ENCODE measurements at places on chromosomes 12 and 14.

DNA sequence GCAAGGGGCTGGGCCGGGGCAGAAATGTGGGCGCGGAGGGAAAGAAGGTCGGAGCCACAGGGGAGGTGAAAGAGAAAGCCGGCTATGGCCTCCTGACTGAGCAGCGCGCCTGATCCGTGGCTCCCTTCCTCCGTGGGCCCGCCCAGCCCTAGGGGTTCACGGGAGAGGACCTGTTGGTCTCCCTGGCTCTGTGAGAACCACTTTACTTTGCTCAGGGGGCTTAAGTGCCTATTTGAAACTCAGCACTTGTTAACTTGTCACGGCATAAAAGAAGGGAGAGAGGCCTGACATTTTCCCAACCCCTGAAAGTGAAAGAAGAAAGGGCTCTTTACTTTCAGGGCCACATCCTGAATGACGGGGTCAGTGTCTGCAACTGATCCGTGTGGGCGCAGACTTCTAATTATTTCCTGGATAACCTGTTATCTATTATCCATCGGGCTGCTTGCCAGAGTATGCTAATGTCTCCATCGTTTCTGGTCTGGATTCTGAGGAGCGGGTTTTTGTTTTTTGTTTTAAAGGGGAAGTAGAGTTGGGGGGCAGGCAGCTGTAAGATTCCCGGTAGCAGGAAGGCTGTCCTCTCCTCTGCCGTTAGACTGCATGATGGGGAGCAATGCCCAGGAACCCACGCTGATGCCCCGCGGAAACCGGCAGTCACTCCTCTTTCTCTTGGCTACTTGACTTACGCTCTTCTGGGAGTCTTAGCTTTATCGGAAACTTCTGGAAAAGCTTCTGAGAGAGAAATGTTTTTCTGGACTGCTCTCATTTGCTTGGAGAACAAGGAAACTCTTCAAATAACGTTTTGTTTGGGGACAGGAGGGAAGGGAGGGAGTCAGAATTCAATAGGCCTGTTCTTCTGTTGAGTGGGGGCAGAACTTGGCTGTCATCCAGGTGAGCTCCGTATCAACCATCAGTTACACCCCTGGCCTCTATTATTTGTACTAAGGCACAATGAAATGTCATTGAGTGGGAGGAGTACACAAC, 127.7 kb upstream of the MAX start:
- no peak for DNase-seq

- DNase-seq: no peak
Observed at GRCh38 chr14:83416476-83416875, 1882.8 kb upstream of the SEL1L start.

DNA sequence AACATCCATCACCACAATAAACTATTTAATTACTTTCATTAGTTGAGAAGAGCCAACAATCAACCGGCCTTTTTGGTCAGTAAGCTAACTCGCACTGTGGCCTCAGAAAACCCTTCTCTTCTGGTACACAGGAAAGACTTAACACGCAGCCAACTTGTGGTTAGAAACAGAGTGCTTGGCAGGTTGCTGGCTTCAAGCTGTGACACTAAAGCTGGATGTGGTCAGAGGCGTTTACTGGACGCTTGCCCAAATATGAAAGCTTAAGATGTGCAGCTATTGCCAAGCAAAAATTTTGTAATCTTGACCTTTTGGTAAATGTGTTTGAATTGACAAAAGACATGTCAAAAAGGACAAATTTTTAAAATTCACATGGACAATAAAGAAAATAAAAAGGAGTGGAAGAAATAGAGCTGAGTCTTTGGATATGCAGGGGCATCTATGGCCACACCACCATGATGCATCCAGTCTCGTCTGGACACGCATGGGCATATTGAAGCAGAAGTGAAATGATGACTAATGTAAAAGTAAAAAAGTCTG, 2.6 kb upstream of the KLRK1 start:
- DNase-seq: no peak

DNA sequence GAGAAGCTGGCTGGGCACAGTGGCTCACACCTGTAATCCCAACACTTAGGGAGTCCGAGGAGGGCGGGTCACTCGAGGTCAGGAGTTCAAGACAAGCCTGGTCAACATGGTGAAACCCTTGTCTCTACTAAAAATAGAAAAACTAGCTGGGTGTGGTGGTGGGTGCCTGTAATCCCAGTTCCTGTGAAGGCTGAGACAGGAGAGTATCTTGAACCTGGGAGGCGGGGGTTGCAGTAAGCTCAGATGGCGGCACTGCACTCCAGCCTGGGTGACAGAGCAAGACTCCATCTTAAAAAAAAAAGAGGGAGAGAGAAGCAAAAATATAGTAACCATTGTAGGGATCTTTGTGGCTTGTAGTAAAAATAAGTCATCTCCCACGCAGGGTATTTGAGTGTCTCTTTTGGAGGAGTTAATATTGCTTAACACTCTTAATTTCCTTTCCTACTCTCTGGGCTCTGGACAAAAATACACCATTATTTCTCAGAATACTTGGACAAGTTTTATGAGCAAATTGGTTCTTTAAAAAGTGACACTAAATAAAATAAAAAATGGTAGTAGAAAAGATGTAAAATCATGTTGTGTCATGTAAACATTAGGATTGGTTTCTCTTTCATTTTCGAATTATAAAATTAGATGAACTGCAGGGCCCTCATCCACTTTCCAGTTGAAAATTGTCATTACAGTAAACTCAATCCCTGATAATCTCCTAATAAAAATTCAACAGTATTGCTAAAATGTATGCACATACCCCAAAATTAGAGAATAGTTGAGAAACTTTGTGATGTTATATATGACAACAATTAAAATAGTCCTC, 61.1 kb upstream of the C12orf71 start:
- DNase-seq: no peak

GRCh38 chr12:41967668-41968500, 176.8 kb downstream of the GXYLT1 start:
- DNase-seq: no peak

- no peak for DNase-seq
Observed at GRCh38 chr14:61927520-61927919, 165.3 kb downstream of the SNAPC1 start.

- no peak for DNase-seq
Observed at GRCh38 chr14:92651106-92651757, 97.2 kb downstream of the LGMN start.

DNA sequence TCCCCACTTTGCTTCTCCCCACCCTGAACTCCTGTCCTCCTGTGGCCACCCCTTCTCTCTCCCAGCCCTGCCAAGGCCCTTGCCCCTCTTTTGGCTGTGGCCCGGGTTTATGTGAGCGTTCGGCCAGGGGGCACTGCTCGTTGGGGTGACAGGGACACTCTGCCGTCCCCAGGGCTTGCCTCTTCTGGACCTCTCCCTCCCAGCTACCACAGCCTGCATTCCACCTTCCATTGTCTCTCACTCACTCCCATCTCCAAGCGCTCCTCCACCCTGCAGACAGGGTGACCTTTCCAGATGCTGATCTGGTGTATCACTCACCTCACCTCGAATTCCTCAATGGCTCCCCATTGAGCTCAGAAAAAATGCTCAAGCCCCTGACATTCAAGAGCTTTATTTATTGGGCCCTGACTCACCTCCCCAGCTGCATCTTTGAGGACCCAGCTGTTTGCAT, 1.4 kb downstream of the SERPINA9 start:
- no peak for DNase-seq

DNA sequence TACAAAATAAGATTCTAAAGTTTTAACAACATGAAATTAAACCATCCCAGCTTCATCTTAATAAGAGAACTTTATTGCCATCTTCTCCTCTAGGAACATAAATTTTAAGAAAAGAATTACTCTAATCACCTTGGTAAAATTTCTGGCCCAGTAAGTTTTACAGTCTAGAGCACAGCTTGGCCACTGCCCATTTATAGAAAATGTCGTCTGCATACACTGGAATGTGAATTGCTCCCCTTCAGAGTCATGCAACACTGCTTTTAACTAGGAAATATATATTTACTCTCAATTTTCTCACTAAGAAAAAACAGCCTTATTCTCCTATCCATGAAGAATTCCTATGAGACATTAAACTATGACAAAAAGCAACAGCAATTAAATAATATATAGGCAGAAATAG, 48.2 kb downstream of the KCNC2 start:
- no peak for DNase-seq

- DNase-seq: no peak
Observed at GRCh38 chr14:100804138-100804537, 21.8 kb upstream of the MEG3 start.

DNA sequence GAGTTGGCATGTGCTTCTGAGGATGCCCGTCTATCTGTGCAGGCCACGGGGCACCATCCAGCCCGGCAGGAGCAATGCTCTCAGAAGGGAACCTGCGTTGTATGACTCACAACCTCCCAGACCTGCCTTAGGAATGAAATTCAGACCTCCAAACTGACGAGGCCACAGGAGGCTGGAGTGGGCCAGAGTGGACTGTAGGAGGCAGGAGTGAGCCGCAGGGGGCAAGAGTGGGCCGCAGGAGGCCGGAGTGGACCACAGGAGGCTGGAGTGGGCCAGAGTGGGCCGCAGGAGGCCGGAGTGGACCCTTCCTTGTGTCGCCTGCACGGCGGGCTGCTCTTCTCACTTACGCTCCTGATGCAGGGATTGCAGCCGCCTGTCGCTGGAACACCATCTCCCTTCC, 11.1 kb upstream of the FBRSL1 start:
- DNase-seq: no peak

- DNase-seq: no peak
Observed at GRCh38 chr12:83779526-83779925, 1092.8 kb downstream of the TMTC2 start.

DNA sequence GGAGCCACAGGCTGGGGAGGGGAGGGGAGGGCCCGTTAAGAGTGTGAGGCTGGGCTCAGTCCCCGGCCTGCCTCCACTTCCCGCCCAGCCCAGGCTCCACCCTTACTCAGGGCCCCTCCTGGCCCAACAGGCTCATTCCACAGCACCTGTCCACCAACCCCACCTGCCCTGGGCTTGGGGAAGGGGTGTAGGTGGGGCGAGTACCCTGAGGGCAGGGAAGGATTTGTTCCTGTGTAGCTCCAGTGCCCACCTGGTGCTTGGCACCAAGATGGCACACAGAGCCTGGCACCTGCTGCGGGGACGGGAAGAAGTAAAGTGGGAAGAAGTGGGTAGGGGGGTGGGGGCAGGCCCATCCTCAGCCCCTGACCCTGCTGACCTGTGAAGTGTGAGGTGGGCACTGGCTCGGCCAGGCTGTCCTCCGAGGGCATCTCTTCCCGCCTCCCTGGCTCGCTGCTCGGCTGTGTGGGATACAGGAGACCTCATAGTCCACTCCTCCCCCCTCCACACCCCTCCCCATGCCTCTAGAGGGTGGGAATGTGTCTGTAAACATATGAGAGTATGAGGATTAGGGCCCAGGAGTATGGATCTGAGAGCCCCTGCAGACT, 35.1 kb downstream of the NCKAP5L start:
- DNase-seq: no peak

- no peak for DNase-seq
Observed at GRCh38 chr12:96457191-96457930, 32.0 kb upstream of the CFAP54 start.

- no peak for DNase-seq
Observed at GRCh38 chr12:61504396-61505080, 755.7 kb upstream of the USP15 start.

DNA sequence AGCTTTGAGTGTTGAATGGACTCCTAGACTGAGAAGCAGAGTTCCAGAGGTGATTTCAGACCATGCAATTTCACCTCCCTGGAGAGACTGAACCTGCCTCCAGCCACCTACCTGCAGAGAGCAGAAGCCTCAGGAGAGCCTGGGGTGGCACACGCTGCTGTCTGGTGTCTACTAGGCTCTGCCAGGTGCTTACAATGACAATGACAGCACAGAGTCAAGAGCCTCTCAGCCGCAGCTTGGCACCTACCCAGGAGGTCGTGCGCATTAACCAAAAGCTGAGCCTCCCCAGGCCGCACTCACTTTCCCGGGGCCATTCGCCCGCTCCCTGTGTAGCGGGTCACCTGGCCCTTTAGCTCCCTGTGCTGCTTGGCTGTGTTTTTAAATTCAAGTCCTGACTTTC, 63.2 kb downstream of the TESC start:
- DNase-seq: no peak

- no peak for DNase-seq
Observed at GRCh38 chr12:100793182-100793581, 1.4 kb upstream of the ANO4 start.

DNA sequence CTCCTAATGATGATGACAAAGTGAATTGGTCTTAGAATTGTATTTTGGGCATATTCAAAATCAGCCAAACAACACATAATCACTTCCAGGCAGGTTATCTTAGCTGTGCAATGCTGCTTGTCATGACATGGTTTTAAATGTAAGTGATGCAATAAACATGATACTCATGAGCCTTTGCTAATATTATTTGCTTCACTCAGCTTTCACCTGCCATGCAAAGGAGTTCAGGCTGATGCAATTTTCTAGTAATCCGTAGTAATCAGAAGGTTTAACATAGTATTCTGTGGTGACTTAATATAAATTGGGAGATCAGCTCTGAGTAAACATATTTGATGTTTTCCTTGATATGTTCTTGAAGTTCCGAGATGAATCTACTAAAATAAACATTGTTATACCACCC, 29.1 kb downstream of the TMEM260 start:
- no peak for DNase-seq

- DNase-seq: no peak
Observed at GRCh38 chr12:55025508-55025907, 5.7 kb downstream of the NEUROD4 start.

GRCh38 chr12:76666290-76666835, 97.6 kb upstream of the ZDHHC17 start:
- no peak for DNase-seq

GRCh38 chr12:107014055-107014454, 27.1 kb upstream of the MTERF2 start:
- DNase-seq: no peak

GRCh38 chr12:108635201-108635996, 1.7 kb upstream of the SELPLG start:
- DNase-seq: no peak

- DNase-seq: no peak
Observed at GRCh38 chr14:56160088-56160487, 41.9 kb downstream of the PELI2 start.

- no peak for DNase-seq
Observed at GRCh38 chr14:63290741-63291430, 27.8 kb downstream of the GPHB5 start.

GRCh38 chr12:32211900-32212156, 105.2 kb downstream of the BICD1 start:
- DNase-seq: no peak

- DNase-seq: no peak
Observed at GRCh38 chr14:96078625-96079016, 39.5 kb downstream of the C14orf132 start.

DNA sequence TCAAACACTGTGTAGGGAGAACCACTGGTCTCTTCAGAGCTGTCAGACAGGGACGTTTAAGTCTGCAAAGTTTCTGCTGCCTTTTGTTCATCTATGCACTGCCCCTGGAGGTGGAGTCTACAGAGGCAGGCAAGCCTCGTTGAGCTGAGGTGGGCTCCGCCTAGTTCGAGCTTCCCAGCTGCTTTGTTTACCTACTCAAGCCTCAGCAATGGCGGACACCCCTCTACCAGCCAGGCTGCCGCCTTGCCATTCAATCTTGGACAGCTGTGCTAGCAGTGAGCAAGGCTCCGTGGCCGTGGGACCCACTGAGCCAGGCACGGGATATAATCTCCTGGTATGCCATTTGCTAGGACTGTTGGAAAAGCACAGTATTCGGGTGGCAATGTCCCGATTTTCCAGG, 24.6 kb upstream of the YBX3 start:
- DNase-seq: no peak

All from 8988T (cell line).